ENCODE measurements at places on chromosomes 16 and 17.
A peak's percentile ranks its signal among the peaks of the same experiment; 100 is the strongest.

- DNase-seq, result no peak
Observed at GRCh38 chr16:53946746-53947386, 242.9 kb downstream of the FTO start.

DNA sequence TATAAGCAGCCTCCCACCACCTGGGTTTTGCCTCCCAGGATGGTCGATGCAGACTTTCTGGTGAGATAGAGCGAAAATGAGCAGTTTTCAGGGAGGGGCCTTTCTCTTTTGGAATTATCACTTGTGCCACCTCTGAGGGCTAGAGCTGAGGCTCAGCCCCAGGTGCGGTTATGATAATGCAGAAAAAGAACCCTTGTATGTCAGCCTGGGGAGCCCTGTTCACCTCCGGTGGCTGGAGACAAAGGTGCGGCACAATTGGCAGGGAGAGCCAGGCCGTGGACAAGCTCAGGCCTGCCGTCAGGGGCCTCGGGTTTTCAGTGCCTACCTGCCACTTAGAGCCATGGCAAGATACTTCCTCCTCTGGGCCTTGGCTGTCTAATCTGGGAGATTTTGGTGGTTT lies 4.4 kb downstream of the SCPEP1 start:
- DNase-seq, result no peak

DNA sequence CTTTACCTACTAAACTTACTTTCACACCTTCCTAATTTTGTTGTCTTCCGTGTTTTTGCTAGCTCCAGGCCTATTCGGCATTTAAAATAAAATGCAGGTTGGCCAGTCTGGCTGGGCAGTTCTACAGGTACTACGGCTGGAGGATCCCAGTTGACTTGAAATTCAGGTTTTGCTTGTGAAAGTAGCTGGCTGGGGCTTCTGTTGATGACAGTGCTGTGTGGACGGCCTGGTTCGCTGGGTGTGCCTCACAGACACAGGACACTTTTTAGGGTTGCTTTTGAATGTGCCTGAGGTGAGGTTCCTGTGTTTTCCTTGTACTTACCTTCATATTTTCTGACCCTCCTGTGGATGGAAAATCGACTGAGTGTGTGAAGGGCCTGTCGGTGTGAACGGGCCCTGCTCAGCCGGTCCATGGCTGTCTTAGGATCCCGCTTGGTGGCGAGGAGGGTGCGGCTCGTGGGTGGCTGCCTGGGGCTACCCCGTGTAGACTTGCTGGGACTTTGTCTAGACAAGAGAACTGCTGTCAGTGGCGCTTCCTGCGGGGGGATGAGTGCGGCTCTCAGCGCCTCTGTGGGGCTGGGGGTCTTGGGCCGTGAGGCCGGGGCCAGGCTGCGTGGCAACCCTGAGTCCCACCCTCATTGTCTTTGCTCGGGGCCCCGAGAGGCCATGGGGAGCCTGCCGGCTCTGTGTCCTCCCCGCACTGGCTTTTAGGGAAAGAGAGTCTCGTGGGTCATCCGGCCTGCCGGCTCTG lies 18.7 kb upstream of the ZNF750 start:
- DNase-seq, result peak; percentile 45

DNA sequence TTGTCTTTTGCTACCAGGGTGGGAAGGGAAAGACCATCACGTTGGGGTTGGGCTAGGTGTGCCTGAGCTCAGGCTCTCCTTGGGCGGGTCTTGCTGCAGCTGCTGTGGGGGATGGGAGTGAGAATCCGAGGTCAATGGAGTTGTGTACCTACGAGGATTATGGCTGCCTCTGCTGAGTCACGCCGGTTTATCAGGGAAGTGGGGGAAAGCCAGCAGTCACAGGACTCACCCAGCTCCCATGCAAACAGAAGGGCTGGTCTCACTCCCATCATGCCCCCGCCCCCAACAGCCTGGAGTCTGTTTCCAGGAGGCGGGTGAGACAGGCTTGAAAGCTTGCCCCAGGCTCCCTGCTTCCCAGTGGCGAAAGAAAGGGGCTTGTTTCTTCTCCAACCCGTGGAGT lies 1259.0 kb upstream of the GOT2 start:
- no peak for DNase-seq

DNA sequence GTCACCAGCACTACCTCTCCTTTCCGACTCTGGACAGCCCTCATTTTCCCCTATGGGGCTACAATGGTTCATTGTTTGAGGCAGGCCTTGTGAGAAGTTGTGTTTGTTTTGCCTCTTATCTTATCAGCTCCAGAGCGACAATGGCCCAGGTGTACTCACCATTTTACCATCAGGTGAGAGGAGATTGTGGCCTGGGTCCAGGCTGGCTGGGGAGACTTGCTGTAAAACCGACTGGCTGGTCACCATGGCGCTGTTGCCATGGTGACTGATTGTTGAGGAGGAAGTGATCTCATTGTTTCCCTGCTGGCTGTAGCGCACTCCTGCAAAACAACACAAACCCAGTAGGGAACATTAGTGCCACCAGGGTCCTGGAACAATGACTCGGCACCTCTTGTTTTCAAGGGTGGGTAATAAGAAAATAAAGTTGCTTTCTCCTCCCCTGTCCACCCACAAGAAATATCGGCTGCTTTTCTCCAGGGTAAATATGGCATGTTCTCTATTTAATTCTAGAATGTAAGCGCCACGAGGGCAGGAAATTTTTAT lies 34.4 kb downstream of the HNF1B start:
- no peak for DNase-seq

GRCh38 chr17:28406473-28406814 lies 432 bp upstream of the SLC46A1 start:
- no peak for DNase-seq

DNA sequence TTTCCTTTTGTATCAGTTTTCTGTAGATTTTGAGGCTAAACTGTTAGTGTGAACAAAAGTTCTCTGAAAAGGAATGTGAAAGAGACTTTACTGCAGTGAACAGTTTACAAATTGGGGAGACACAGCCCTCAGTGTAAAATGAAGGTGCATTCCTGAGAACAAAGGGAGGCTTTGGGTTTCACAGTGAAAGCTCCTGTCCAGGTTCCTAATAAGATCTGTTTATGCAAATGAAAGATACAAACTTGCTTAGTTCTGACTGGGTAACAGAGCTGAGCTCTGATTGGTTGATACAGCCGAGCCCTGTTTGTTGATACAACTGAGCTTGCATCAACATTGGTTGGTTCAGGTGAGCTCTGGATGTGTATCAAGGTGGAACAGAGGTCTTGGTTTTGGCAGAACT lies 8.3 kb upstream of the CDRT15 start:
- DNase-seq, result no peak

DNA sequence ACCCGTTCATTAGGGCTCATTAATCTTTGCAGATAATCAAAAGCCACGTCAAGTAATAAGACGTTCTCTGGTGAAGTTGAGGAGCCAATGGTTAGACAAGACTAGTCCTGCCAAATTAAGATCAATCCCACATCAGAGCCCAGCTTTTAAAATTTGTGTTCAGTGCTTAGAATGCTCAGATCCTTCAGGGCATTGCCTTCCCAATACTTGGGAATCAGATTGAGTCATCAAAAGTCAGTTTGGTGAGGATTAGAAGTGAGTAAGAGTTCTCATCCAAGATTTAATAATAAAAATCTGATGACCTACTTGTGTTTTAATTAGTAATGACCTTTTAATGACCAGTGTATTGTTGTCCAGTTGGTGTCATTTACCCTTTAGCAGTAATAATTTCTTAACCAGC lies 19.8 kb downstream of the MAP2K4 start:
- DNase-seq, result no peak

All from activated naive CD4-positive, alpha-beta T cell treated with anti-CD3 and anti-CD28 coated beads for 36 hours (primary cell).